ENCODE measurements at places on chromosomes 6 and 20.
A peak's percentile ranks its signal among the peaks of the same experiment; 100 is the strongest.

GRCh38 chr6:112576423-112576822 is 229.3 kb downstream of the RFPL4B start:
- DNase-seq, result no peak

DNA sequence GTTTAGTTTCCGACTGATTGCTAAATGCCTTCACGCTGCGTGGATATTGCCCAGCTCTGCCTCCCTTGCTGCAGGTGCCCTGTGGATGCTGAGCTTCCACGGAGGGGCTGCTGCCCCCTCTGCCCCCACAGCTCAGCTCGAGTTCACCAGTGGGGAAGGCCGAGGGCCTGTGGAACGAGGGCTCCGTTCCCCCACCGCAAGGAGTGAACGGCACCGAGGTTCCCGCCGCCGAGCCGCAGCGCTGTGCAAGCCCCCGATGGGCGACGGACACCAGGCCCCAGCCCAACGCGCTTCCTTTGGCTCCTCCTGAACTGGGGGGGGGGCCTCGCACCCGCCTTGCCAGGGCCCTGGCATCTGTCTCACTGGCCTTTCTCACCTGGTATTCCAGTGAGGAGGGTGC is 17.7 kb downstream of the DLL1 start:
- DNase-seq, result no peak

DNA sequence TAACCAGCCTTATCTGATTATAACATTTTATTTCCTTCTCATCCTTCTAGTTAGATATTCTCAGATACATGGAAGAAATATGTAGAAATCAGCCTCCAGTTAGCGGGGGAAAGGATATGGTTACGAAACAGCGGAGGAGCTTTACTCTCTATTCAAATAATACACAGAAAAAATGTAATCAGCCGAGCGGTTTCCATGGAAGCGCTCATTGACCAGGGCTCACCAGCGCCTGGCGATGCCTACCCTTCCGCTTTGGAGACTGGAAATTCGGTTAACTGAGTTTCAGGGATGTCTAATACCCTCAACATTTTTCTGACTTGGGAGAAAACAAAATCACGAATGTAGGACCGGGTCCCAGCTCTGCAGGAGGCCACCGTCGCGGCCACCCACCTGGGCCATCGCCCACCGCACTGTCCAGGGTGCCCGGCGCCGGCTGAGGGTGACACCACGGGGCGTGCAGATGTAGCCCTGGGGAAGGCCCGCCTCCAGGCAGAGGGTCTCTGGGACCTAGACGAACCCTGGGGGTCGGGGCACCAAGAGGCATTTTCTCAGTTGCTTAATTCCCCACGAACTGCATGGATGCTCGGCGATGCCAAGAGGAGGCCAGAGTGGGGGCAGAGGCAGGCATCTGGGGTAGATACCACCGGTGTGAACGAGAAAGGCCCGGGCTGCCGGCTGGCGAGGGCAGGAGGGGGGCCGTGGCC is 1.7 kb downstream of the PRR18 start:
- DNase-seq, result no peak

GRCh38 chr6:149140137-149140909 is 177.2 kb upstream of the TAB2 start:
- no peak for DNase-seq

GRCh38 chr20:52411611-52412010 is 220.0 kb upstream of the ZFP64 start:
- no peak for DNase-seq

GRCh38 chr20:24537210-24537609 is 67.8 kb downstream of the SYNDIG1 start:
- DNase-seq, result no peak

- no peak for DNase-seq
Observed at GRCh38 chr6:134740473-134741199, 209.3 kb downstream of the ALDH8A1 start.

GRCh38 chr6:6008089-6008647 is 1.4 kb upstream of the NRN1 start:
- DNase-seq, result no peak

DNA sequence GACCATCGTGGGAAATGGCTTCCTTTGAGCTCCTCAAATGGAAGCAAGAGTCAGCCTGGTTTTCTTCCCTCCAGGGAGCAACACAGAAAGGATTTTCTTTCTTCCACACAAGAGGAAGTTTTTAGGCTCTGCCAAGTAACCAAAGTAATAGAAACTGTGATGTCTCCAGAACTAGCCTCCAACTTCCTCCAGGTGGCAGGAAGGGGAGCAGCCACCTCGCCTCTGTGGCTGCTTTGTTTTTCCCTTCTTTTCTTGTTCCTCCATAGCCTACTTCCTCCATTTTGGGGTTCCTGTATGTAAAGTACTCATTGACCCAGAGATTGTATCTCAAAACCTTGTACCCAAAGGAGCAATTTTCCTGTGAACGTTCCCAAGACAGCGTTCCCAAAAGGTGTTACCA is 32.7 kb upstream of the CCR6 start:
- no peak for DNase-seq

DNA sequence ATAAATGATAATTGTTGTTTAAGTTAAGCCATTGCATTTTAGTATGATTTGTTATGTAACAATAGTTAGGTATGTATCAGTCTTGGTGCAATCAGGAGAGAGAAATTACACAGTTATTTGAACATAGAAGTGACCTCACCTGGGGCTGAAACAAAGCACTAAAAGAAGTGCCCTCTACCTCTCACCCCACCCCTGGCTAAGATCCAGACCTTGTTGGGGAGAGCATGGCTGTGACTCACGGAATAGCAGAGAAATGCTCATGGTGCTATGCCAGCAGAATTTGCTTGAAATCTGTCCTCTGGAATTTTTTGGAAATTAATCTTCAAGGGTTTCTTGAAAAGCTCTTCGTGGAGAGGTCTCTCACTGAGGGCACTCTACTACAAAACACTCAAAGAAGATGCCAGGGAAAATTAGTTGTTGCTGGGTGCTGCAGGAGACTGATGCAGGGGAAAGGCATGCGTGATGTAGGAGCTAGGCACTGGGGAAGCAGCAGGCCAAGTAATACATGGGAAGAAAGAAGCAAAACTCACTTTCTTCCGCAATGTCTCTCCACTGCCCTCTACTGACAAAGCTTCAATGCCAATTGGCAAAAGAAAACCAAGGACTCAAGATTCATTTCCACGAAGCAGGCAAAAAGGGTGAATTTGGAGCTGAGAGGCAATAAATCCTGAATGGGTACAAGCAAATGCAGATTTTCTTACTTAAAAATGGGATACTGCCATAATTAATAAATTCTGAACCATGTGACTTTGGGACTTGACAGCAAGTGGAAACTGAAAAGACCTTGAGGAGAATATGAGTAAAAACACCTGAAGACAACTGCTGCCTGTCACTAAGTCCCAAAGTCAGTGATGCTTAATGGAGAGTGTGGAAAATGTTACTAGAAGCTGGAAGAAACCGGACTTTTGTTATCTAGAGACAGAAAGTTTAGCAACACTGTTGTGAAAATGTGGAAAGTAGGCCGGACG is 136.3 kb upstream of the ZNF184 start:
- peak; percentile 40 for DNase-seq

GRCh38 chr20:60212695-60213094 is 254.5 kb downstream of the CDH26 start:
- DNase-seq, result no peak

GRCh38 chr6:144749263-144749662 is 464.1 kb downstream of the UTRN start:
- DNase-seq, result no peak

DNA sequence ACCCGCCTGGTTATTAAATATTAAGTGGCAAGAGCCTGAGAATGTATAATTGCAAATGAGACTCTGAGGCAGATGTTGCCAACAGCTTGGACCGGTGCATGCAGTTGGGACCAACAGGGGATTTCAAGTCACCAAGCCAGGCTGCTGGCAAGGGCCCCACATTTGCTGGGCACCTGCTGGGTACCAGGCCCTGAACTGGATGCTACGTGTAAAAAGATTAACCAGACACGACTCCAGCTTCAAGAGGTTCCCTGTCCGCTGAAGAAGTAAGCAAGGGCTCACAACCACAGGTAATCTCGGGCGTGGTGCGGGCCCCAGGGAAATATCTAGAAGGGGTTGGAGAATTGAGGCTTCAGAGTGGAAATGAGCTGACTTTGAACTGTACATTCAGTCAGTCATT is 13.2 kb upstream of the SIRPA start:
- no peak for DNase-seq

- DNase-seq, result no peak
Observed at GRCh38 chr6:166415833-166416347, 33.1 kb upstream of the MPC1 start.

GRCh38 chr6:129481706-129482105 is 228.3 kb downstream of the ARHGAP18 start:
- no peak for DNase-seq

DNA sequence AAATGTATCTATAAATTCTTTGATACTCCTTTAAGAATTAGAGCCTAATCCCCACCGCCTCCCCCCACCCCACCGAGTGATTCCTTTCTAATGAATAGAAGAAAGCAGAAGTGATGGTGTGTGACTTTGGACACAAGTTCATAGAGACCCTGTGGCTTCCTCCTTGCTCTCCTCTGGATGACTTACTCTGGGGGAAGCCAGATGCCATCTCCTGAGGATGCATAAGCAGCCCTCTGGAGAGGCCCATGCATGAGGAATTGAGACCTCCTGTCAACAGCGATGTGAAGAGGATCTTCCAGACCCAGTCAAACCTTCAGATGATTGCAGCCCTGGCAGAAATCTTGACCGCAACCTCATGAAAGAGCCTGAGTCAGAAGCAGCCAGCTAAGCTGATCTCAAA is 21.1 kb downstream of the AHCY start:
- no peak for DNase-seq

DNA sequence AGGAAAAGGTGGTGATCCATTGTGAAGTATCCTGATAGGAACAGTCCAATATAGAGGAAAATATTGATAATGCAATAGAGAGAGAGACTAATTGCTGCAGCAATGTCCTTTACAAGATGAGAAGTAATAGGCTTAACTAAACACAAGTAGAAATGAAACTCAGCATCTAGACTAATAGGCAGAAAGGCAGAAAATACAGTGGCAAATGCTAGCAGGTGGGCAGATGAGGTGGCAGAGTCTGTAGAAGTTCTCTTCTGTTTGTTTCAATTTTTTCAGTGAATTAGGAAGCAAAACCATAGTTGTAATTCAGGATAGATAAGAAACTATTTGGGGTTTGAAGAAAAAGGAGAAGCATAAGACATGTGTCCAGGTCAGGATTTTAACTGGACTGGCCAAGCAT is 236.7 kb upstream of the HS3ST5 start:
- no peak for DNase-seq

GRCh38 chr6:134080171-134080795 is 27.9 kb upstream of the SLC2A12 start:
- no peak for DNase-seq

DNA sequence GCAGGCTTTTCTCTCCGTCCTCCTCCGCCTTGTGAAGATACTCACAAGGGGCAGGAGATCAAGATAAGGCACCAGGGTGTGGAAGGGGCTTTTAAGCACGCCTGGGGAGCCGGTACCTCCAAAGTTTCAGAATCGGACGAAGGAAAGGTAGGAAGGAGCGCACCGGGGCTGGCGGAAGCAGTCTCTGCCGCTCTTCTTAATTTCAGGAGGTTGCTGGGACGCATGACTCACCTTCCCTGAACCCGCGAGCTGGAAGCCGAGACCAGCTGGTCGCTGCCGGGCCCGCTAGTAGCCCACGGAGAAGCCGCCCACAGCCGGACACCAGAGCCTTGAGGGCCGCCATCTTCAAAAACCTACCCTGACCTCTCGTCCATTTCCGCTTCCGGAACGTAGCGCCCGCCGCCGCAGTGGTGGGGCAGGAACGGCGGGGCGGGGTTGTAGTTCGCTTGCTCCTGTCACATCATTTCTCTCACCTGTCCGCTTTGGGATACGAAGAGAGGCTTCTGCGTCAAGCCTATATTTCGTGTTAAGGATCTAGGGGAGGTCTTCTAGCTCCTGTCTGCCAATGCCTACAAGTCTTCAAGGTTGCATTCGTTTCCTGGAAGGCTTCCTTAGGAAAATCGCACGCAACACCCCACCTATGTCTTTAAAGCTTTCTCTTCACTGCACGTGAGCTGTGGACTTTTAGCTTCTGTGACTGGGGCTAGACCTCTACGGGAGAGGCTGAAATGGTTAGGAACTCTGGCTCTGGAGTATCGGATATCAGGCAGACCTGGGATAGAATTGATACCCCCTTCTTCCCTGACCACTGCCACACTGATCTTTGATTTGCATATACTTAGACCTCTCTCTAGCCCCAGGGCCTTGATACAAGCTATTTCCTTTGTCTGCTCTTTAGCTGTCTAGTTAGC is at the start of gene MRPS18A:
MRPS18A (minus strand) TSS at position 355 of the 911 bp plus-strand sequence; CDS start at position 343, 12 bp downstream.
- peak; percentile 59 for DNase-seq

DNA sequence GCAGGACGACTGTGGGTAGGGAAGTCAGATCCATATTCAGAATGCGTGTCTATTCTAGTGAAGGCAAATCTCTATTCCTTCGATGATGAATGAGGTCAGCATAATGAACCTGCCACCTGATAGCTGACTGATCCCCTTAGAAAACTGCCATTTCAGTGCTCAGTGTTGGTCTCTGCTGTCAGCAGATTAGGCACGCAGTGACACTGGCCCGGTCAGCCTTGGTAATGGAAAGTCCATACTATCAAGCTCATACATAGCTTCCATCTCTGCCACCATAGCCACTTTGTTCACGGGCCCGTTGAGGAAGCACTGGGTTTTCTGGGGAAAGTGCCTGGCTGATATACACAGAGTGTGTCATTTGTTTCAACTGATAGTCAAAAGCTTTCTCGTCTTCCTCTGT is 54.0 kb downstream of the C6orf52 start:
- DNase-seq, result no peak

- no peak for DNase-seq
Observed at GRCh38 chr6:72522735-72523141, 99.1 kb upstream of the KCNQ5 start.

DNA sequence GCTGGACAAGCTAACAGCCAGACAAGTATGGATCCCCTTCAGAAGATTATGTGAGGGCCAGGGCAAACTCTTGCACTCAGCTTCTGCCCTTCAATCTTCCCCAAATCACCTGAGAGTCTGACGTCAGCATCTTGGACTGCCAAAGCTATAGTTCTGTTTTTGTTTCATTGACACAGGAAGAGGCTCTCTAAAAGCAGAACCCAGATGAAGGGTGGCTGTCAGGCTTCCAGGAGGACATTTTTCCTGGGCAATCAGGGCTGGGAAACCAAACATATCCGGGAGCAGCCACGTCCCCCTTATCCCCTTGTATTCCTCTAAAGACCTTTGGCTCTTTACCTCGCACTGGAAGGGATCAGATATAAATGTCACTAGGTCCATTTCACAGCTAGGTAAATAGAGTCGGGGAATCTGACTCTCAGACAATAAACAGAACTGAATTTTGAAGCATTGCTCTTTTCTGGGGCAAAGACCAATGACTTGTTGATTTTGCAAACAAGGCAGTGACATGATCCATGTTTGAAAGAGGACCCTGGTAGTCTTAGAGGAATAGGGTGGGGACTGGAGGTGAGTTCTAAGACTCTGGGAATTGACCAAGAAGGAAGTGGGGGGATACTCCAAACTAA is 13.3 kb downstream of the MAFB start:
- no peak for DNase-seq
